ENCODE measurements at places on chromosomes 11 and 22.
A peak's percentile ranks its signal among the peaks of the same experiment; 100 is the strongest.

DNA sequence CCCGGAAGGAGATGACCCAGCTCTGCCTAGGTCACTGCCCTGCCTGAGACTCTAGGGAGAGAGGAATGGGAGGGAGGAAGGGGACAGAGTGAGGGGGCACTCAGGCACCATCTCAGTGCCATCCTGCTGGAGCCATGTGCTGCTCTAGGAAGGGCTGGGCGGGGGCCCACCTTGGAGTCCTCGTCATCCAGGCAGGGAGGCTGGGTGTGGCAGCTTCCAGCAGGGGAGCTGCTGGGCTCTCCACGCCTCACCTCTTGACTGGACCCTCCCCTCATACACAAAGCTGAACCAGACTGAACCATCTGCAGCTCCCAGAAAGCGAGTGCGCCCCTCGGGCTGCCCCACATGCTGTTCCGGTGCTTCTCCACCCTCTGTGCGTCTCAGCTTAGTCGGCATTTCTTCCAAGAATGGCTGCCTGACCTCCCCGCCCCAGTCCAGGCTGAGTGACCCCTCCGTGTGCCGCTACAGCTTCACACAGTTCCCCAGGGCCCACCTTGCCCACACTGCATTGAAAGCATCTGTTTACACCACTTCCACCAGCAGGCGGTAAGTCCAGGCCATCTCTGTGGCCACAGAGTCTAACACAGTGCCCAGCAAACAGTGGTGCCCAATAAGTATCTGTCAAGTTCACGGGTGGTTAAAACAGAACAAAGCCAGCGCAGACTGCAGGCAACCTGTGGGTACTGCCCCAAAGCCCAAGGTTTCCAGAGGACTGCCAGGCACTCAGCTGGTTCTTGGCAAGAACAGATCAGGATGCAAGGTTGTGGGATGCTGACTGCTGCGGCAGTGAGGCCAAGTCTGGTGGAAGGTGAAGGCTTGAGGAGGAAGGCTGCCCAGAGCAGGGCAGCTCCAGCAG, 9.4 kb upstream of the TRIM29 start:
- DNase-seq = no peak

GRCh38 chr22:38964989-38965388, 7.6 kb downstream of the APOBEC3A start:
- no peak for DNase-seq

DNA sequence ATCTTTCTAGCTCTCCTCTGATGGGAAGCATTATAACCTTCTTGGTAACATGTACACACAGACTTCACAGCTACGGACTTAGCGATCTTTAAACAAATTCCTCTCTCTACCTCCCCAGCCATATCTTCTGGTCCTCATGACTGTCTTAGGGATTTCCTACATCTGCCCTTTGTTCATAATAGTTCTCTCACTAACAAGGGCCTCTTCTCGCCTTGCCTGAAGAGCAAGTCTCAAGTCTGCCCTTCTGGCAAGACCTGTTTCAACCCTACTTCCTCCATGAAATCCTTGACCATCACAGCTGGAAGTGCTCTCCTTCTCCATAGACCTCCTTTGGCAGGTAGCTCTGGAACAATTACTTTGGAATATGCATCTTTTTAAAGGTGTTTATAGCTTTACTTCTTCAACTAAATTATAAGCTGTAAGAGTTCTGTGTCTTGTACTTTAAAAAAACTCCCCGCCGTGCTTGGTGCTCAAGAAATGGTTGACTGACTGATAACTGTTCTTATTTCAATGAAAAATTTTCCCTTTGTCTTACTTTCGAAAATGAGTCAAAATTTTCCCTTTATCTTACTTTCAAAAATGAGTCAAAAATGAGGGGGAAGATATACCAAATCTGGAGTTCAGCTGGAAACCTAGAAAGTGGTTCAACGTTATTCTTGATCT, 34.7 kb downstream of the SNX19 start:
- DNase-seq = no peak

DNA sequence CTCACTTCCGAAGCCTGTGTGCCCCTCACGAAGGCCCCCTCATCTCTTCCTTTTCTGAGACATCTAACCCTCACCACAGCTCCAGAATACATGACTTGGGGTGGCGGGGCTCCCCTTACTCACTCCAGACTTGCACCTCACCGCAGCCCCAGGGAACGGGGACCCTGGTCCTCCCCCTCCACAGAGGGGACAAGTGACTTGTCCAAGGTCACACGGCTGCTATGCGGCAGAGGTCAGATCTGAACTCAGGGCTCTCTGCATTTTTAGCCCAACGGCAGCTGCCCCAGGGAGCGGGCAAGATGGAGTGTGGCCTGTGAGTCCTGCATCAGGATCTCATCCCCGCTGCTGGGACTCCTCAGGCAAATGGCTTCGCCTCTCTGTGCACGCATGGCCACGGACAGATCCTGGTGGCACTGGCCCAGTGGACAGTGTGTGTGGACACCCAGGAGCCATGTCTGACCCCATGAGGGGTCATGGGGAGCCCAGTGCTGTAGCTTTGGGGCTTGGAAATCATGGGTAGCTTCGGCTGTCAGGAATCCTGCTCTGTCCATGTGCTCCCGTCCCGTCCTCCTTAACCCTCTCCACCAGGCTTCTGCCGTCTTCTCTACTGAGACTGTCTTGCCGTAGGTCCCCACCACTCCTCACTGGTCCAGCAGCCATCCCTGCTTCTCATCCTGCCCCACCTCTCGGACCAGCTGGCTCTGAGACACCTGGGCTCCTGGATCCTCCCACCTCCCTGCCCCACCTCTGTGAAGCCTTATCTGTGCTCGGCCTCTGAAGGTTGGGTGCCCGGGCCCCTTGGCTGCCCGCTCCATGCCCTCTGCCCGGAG, 48.0 kb upstream of the CARS1 start:
- DNase-seq = no peak

GRCh38 chr11:44913502-44913901, 37.2 kb downstream of the TP53I11 start:
- DNase-seq = no peak

GRCh38 chr11:85787809-85788760, 22.9 kb downstream of the SYTL2 start:
- no peak for DNase-seq

DNA sequence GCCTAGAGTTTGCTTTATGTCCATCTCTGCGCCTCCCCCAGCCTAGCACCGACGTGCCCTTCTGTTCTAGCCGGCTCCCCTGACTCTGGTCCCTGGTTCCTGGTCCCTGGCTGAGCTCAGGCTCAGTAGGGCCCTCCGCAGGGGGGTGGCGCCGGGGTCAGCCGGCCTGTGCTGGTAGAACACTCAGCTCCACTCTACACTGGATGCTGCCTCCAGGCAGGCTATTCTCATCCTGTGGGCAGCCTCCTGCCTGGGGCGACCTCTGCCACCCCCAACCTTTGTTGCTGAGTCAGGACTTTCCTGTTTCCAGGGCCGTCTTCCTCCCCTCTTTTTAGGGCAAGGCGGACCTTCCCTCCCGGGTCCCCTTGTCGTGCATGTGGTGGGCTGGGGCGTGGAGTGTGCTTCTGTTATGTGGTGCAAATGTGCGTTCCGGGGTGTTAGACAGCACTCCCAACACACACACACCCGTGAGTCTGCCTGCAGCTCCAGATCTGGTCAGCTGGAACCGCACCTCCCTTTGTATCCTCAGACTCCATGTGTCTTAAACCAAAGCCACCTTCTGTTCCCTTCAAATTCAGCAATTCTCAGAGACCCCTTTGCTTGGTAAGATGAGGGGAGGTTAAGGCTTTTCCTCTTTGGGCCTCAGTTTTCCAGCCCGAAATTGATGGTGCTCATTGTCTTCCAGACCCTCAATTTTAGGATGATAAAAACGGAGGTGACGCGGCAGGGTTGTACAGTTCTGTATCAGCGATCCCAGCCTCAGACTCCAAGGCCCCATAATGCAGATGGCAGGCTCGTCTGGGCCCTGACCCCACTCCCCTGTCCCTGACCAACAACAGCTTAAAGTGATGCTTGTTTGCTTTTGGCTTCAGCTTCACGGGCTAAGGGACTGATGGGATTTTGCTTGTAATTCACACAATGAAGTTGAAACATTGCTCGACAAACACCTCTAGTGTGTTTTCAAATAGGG, 1327.9 kb downstream of the BRD1 start:
- DNase-seq = no peak

DNA sequence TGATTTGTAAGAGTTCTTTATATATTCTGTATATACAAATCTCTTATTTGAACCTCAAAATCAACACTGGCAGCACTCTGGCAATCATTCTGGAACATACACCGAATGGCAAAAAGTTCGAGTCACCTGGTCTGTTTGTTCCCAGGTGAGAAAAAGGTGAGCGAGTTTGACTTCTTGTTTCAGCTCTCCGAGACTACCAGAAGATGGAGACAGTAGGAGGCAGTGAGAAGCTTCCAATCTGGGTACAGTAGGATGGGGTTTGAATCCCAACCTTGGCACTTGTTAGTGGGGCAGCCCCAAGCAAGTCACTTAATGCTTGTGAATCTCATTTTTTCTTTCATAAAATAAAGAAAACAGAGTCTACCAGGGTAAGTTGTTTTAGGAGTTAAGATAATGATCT, 76.4 kb downstream of the C2CD3 start:
- DNase-seq = no peak

DNA sequence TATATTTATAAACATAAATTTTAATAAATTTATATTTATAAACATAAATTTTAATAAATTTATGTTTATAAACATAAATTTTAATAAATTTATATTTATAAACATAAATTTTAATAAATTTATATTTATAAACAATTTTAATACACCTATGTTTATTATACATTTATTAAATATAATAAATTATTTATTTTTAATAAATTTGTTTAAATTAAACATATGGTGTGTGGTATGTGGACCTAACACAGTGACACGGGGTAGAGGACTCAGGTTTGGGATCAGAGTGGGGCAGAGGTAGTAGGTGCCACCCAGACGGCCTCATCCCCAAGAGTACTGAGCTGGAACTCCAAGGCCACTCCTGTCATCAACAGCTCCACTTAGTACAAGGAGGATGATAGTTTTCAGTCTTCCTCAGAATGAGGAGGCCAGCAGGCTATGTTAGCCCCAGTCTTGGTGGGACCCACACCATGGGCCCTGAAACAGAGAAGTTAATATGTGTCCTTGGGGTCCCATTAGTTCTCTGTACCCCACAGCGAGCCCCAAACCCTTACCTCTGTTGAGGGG, 46.7 kb upstream of the BID start:
- DNase-seq = no peak

DNA sequence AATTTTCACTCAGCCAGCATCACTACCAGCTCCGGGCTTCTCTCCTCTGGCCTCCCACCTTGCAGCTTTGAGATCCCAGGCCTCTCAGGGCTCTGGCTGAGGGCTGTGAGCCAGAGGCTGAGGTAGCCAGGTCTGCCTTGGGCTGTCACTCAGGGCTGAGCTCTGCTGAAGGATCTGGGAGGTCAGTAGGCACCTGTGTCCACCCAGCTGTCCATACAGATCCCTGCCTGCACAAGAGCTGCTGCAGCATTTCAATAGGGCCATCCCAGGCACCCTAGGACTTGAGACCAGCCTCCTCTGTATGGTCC, 12.6 kb downstream of the KCNQ1OT1 start:
- no peak for DNase-seq

DNA sequence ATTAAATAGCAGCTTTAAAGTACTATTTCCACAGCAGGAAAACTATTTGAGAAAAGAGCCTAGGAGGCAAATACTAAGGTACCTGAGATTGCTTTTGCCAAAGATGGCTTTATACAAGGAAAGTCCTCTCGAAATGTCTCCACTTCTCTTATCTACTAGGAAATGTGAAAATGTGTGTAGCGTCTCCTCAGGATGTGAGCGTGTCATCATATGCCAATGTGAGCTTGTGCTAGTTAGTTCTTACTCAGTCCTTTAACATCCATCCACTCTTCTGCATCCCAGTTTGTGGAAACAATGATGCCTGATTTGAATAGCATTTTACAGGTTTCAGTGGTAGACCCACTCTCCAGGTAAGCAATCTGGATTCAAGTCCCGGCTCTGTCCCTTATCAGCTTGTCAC, 421.0 kb downstream of the DYNC2H1 start:
- no peak for DNase-seq

GRCh38 chr11:102367364-102367763, 20.4 kb downstream of the BIRC2 start:
- no peak for DNase-seq

GRCh38 chr22:38867124-38867455, 4.9 kb downstream of the CBX6 start:
- DNase-seq = no peak

DNA sequence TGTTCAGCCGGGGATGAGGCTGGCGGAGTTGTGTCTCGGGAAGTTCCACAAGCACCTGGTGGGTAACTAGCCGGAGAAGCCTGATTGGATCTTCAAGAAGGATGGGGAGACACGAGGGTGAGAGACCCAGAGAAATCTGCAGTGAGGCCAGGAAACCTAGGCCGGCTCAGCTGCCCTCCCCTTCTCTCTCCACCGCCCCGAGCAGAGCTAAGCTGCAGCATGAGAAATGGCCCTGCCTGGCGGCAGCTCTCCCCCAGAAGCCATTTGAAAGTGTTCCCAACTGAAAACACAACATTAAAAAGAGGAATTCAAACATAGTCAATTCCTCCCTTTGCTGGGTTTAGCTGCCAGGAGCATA, 77.8 kb upstream of the SHISAL1 start:
- no peak for DNase-seq

- no peak for DNase-seq
Observed at GRCh38 chr11:30991802-30992512, 377.6 kb downstream of the DCDC1 start.

DNA sequence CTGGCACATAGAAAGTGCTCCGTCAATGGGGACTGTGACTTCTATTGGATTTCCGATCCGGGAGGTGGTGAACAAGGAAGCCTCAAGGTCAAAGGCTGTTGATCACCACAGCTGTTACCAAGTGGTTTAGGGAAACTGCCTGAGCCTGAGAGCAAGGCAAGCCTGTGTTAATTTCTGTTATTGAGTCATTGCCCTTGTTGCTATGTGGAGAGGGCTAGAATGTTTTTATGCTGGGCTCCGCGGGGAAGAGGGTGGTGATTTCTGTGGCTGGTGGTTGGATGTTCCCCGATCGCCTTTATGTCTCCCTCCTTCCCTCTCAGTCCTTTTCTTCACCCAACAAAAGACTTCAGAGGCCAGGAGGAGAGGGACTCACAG, 108.5 kb upstream of the ALX4 start:
- no peak for DNase-seq

- no peak for DNase-seq
Observed at GRCh38 chr22:31821572-31821971, 67.8 kb downstream of the DEPDC5 start.

- no peak for DNase-seq
Observed at GRCh38 chr11:67592880-67593564, 9.4 kb downstream of the GSTP1 start.

- DNase-seq = no peak
Observed at GRCh38 chr11:112173152-112173551, 2.2 kb upstream of the BCO2 start.

GRCh38 chr11:117634756-117635603, 162.0 kb downstream of the DSCAML1 start:
- DNase-seq = peak; percentile 71

- DNase-seq = no peak
Observed at GRCh38 chr22:45150139-45150538, 13.6 kb upstream of the NUP50 start.

- no peak for DNase-seq
Observed at GRCh38 chr11:65260756-65261590, 789 bp upstream of the POLA2 start.

Measured in putamen (tissue), 1 donor.